Left forelimb (tissue), 1 donor: ENCODE measurements at places on chromosomes 7 and 10.

GRCh38 chr7:17620566-17620965 is 319.7 kb downstream of the SNX13 start:
- DNase-seq: no peak

DNA sequence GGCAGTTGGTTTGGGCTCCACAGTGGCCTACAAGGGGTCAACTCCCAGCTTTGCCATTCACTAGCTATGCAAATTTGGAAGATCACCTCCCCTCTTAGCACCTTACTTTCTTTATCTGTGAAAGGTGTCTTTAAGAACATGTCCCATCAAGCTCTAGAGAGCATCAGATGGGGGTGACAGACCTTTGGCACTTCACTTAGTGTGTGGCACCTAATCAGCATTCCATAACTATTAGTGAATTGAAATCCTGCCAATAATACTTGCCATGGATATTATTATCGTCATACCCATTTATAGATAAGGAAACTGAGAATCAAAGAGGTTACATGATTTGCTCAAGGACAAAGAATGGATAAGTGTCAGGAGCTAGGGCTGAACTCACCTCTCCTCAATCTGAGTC is 51.9 kb downstream of the PLPP4 start:
- no peak for DNase-seq

GRCh38 chr7:150876817-150877526 is 24.7 kb downstream of the AOC1 start:
- no peak for DNase-seq

DNA sequence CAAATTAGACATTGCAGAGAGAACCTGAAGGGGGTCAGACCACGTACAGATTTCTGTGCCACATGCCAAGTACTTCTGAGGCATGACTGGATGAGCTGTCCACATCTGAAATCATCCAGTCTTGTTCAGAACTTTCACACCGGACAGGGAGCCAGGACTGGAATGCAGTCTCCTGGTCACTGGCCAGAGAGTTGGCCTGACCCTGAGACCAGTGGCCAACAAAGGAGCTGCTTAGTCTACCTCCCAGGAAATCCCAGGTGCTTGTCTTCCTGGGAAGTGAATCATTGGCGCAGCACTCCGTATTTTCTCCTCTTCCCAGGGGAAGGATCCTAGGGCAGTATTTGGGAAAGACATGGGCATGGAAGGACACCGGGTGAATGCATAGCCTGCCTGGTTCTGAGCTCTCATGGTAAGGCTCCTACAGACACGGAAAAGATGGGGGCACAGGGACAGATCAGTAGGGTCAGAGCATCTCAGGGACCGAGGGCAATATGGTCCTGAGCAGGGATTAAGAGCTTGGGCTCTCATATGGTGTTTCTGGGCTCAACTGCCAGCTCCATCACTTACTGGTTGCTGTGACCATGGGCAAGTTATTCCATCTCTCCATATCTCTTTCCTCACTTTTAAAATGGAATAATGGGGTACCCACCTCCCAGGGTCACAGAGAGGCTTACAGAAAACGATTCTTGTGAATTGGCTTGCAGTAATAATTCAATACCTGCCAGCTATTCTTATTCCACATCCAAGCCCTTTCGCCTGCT is 1.3 kb upstream of the SCD start:
- no peak for DNase-seq

DNA sequence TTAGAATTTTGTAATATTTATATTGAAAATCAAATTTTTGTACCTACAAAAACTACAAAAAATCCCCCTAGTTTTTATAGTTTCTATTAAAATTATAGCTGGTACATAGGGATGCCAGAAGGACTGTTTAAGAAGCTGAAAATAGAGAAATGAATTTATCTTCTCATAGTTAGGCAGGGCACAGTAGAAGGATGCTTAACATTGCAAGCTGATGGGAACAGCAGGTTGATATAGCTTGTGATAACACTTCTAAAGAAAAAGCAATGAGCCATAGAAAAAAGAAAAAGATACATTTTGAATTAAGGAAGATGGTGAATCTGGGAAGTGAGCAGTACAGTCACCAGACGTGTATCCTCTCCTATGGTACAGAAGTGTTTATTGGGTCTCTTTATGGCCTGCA is 32.0 kb downstream of the PTEN start:
- no peak for DNase-seq

DNA sequence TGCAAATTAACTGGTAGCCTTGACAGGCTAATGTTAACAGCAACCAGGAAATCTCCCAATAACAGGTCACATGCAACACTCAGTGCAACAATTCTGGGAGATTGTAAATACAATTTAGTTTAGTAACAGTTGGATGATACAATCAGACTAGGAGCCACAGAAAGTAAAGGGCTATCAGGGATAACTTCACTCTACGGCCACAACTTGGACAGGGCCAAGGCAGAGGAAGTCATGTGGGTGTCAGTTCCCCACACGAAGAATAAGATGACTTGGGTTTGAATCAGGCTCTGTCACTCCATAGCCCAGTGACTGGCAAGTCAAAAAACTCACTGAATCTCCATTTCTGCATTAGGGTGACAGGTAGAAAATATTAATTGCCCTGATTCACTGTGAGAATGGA is 217.3 kb upstream of the CCDC6 start:
- no peak for DNase-seq
